Endothelial cell (in vitro differentiated cells): ENCODE measurements at places on chromosomes 1 and 21.

DNA sequence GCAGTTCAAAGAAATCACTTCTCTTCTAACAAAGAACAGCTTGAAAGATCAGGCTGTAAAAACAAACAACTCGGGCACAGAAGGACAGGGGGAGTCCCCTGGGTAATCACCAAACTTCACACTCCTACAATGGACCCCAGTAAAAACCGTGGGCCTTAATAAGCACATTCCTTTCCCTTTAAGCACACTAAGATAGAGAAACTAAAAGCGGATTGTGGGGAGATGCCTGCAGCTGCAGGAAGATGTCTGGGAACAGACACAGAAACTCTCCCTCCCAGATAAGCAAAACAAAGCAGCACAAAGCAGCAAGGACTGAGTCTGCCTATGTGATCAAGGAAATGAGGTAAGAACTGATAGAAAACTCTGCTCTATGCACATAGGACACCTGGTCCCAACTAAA lies 37.6 kb upstream of the CTBS start:
- no peak for DNase-seq

DNA sequence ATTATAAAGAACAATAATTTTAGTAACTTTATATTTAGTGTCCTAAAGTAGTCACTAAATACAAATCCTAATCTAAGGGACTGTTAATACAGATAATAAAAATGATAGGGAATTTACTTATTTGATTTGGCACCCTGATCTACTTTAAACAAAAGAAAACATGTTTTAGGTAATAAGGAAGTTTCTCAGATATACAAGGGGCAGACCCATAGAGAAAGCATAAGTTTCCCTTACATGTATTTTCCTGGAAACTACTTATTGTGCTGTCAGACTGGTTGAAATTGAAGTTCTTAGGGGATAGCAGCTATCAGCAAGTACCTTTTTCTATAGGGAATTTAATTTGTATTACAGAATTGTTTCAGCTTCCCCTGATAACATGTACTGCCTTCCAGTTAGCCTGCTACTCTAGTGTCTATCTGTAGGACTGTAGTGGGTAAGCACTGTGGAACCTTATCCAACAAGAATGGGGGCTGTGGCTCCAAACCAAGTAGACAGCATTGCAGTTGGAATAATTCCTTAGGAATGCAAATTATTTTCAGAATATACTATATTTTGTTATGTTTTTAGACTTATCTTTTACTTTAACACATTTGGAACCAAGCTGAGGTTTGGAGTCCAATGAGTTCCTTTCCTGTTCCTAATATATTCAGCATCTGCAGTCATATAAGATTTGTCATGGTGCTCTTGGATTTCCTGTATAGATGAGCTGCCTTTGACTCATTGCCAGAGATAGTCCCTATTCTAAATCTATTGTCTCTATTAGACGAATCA lies 14.7 kb downstream of the MSH4 start:
- no peak for DNase-seq

DNA sequence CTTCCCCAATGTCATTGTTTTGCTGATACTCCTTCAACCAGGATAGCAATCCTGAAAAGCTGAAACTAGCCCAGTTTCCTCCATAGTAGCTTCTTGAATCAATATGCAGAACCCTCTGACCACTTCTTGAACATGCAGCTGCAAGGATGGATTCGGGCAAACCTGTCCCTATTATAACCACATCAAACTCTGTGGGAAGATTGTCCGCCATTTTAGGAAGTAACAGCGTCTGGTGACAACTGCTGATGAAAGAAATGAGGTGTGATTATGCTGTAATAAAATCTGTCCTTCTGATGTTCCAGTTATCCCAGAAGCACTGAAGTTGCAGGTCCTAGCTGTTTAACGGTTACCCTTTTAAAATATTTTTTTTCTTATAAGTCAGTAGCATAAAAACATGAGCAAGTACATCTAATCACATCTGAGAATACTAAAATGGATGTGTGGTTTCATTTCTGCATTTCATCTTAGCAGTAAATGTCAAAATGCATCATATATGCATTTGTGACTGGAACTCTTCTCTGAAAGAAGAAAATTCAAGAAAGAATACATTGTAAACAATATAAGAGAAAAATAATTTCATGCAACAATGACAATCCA lies 4.5 kb downstream of the CHML start:
- no peak for DNase-seq

DNA sequence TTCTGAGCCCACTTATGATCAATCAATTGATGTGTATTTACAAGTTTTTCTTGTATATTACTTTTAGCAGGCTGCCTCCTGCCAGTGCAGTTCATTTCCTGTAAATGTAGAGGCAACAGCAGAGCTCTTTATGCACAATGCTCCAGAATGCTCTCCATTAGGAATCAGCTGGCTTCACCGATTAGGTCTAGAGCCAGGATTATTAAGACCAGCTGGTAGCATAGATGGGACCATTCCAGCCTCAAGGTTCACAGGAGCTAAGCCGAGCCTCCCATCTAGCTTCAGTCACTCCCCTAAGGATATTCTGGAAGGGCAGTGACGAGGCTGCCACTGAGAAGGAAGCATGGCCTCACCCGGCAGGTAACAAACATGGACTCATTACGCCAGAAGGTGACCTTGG lies 36.8 kb downstream of the DHRS3 start:
- no peak for DNase-seq

DNA sequence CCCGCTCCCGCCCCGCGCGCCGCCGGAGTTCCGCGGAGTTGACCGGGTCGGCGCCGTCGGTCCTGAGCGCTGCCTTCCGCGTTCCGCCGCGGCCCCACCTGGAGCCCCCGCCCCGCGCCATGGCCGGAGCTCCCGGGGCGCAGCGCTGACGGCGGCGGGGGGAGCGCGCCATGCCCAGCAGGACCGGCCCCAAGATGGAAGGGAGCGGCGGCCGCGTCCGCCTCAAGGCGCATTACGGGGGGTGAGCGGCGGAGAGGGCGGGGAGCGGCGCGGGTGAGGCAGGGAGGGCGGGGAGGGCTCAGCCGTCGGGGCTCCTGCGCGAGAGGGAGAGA lies 216 bp downstream of the PRKCZ start:
- DNase-seq = no peak

- no peak for DNase-seq
These were observed 276.4 kb upstream of the PRMT6 start for GRCh38 chr1:106780066-106780465.

DNA sequence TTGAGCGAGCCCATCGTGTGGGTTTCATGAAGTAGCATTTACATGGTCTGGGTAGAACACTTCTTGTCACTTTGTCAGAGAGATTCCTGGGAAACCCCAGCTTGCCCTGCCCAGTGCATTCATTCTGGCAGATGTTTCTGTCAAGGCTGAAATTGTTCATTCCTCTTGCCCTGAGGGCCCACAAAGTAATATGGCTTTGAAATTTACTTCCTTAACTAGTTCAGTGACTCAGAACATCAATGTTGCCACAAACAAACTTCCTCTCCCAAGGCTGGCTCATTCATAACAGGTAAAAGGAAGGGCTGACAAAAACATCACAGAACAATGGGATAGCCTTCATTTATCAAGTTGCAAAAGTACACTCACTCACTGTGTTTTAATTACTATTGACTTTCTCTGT lies 5.0 kb upstream of the KIAA0040 start:
- DNase-seq = no peak

- no peak for DNase-seq
These were observed 215.1 kb downstream of the KCNH1 start for GRCh38 chr1:210918893-210919292.

GRCh38 chr1:170063109-170063826 lies 11.2 kb downstream of the KIFAP3 start:
- DNase-seq = no peak

GRCh38 chr1:236400061-236400603 lies 6.0 kb downstream of the EDARADD start:
- DNase-seq = peak; percentile 26

DNA sequence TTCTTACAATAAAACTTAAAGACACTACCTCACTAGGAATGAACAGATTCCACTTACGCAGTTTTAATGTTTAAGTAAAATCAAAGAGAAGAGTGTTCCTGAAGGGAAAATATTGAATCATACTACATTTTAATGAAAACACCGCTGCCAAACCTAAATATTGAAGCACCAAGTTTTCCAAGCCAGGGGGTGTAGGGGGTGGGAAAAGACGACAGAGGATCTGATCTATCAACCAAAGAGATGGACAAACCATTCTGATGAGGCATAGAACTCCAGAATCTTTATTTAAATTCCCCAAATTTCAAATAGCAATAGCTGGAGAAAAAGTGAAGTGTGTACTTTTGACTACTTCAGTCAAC lies 1.2 kb downstream of the ELK4 start:
- no peak for DNase-seq

- no peak for DNase-seq
These were observed 148.3 kb downstream of the ACTL8 start for GRCh38 chr1:17903386-17903785.

DNA sequence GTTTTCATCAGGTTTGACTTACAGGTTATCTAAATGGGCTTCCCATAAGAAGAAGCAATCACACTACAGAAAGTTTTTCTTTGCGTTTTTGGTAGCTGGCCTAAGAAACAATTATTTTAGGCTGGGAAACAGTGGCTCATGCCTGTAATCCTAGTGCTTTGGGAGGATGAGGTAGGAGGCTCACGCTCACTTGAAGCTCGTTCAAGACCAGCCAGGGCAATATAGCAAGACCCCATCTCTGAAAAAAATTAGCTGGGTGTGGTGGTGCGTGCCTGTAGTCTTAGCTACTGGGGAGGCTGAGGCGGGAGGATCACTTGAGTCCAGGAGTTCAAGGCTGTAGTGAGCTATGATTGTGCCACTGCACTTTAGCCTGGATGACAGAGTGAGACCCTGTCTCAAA lies 1.6 kb upstream of the REN start:
- no peak for DNase-seq

DNA sequence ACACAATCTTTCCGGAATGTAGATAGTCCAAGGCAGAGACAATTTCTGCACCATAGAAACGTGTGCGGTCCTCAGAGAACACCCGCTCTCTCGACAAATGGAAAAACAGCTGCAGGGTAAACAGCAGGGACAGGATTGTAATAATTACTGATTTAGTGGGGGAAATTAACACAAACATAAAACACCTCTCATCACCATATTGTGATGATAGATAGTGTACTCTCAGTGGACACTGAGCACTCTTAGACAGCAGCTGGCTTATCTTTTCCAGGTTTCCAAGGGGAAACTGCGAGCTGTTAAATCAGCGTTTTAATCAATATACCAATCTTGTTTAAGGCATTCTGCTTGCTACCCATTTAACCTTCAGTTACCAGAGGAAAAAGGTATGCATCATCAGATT lies 277.1 kb downstream of the AKT3 start:
- DNase-seq = no peak

- no peak for DNase-seq
These were observed 37.4 kb downstream of the CITED4 start for GRCh38 chr1:40824591-40825434.

GRCh38 chr1:154557939-154558719 lies at the start of gene UBE2Q1:
Gene UBE2Q1 (minus strand): TSS chr1:154558662. CDS start chr1:154558553, 109 bp downstream.
- DNase-seq = peak; percentile 60

GRCh38 chr1:205715628-205716027 lies 34.4 kb downstream of the NUCKS1 start:
- DNase-seq = no peak

DNA sequence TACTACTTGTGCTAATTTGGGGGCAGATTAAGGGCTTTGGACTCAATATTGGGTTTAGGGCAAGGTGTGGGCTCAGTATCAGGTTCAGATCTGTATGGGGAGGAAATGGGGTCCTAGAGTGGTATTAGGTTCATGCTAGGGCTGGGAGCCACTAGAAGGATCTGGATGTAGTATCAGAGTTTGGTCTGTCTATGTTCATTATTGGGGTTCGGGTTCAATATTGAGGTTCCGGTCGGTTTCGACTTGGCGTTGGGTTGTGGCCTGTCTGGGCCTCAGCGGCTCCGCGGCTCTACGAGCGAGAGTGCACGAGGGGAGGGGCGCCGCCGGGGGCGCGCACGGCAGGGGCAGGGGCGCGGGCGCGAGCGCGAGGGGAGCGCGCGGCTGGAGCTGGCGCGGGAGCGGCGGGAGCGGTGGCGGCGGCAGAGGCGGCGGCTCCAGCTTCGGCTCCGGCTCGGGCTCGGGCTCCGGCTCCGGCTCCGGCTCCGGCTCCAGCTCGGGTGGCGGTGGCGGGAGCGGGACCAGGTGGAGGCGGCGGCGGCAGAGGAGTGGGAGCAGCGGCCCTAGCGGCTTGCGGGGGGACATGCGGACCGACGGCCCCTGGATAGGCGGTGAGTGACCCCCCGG lies at the start of gene PTPRF:
Gene PTPRF (plus strand): TSS at position 401 of the 624 bp plus-strand sequence. CDS start 14,193 bp downstream, outside the sequence.
- peak; percentile 76 for DNase-seq

GRCh38 chr1:36913484-36914060 lies 120.7 kb downstream of the GRIK3 start:
- no peak for DNase-seq

DNA sequence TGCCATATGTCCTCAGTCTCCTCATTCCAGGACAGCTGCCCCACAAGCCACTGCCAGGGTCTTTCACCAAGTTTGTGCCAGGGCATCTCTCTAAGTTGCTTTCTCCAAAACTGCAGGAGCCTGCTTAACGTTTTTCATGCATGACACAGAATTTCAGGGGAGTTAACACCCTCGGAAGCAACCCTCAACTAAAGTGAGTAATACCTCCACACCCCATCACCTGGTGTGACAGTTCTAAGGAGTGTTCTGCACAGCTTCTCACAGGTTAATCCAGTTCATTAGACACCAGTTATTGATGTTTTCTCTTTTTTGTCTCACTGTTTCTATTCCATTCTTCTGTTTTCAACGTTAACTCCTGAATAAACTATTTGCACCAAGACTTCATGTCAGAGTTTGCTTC lies 115.0 kb downstream of the BACH1 start:
- DNase-seq = no peak

GRCh38 chr1:29574871-29575270 lies 338.5 kb downstream of the PTPRU start:
- no peak for DNase-seq

DNA sequence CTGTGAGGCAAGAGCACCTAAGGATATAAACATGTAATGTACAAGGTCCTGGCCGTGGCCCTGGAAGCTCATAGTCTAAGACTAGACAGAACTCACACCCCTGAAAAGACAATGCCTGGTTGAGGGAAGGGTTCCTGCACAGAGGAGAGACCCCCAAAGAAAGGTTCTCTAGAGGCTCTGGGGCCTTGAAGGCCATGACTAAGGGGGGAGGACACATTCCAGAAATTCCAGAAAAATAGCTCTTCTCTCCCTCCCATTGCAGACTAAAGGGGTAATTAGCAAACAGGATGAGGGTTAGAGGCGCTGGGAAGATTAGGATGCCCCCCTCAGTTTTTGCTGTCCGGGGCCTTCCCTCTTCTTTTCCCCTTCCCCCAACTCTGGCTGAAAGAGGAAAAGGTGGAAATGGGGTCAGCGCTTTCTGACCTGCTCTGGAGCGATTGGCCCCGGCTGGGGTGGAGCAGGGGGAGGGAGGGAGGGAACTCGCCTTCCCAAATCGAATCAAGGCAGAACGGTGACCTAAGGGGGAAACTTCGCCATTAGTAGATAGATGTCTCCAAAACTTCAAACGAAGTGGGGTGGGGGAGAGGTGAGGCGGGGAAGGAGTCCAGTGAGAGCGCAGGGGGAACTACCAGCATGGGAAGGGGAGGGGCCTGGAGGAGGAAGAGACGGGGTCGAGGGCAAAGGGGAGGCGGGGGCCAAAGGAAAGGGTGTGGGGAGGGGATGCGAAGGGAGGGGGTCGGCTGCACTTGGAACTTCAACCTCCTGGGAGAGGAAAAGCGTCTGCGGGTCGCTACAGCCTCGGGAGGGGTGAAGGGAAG lies 11.8 kb downstream of the PAX7 start:
- no peak for DNase-seq
